ENCODE measurements at places on chromosomes 7 and 10.

GRCh38 chr10:110985497-110986275 lies 66.3 kb downstream of the SHOC2 start:
- DNase-seq = no peak

DNA sequence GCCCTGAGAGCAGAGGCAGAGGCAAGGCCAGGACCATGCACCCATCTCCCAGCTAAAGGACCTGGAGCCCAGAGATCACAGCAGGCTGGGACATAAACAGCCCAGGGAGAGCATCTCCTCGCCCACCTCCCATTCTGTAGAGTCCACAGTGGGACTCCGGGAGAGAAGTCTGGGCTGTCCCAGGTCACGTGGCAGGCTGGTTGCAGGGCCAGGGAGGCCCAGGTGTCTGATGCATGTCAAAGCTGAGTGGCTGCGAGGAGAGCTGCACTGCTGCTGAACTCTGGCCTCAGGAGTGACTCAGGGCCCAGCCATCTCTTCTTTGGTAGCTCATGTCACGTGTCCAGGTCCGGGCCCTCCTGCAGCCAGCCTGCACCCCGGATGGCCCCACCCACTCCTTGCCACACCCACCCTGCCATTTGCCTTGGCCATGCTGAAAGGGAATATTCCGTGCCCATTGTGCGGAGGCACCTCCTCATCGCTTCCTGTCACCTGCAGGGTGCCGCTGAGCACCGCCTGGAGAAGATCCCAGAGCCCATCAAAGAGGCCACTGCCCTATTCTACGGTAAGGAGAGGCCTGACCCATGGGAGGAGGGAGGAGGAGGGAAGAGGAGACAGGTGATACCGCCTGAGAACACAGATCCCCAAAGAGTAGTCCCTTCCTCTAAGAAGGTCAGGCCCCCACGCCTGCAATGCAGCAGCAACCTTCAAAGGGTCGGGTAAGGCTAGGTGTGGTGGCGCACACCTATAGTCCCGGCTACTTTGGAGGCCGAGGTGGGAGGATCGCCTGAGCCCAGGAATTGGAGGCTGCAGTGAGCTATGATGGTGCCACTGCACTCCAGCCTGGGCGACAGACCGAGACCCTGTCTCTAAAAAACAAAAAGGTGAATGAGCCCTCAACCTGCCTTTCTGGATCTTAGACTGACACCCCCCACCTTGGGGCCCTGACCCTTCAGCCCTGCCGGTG lies 12.6 kb upstream of the SH2B2 start:
- no peak for DNase-seq

DNA sequence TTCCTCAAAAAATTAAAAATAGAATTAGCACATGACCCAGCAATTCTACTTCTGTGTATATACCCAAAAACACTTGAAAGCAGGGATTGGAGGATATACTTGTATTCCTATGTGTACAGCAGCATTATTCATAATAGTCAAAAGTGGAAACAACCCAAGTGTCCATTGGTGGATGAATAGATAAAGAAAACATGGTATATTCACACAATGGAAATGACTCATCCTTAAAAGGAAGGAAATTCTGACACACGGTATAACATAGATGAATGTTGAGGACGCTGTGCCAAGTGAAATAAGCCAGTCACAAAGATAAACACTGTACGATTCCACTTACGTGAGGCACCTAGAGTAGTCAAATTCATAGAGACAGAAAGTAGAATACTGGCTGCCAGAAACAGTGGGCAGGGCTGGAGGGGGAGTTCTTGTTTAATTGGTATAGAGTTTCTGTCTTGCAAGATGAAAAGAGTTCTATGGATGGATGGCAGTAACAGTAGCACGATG lies 26.6 kb upstream of the KAT6B start:
- DNase-seq = no peak

DNA sequence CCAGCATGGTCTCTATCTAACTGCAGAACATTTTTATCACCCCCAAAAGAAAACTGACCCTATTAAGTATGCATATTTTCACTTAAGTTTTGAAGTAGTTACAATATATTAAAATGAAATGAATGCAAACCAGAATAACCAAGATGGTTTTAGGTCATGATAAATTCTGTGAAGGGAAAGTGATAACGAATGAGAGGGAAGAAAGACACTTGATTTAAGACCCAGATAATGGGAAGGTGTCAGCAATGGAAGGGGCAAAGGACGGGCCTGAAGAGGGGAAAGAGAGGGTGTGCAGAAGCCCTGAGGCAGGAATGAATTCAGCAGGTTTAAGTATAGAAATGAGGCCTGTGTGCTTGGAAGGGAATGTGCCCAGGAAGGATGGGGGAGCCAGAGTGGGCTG lies 61.1 kb upstream of the IGFBP3 start:
- DNase-seq = no peak

DNA sequence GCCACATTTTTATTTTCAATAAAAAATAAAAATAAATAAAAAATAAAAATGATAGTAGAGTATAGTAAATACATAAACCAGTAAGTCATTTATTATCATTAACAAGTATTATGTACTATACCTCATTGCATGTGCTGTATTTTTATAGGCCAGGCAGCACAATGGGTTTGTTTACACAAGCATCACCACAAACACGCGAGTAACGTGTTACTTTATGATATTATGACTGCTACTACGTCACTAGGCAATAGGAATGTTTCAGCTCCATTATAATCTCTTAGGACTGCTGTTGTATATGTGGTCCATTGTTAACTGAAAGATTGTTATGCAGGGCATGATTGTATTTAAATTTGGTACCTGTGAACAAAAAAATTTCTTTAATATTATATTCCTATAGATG lies 20.8 kb upstream of the SDHAF3 start:
- DNase-seq = no peak

GRCh38 chr7:131252976-131253375 lies 74.7 kb upstream of the MKLN1 start:
- DNase-seq = no peak

DNA sequence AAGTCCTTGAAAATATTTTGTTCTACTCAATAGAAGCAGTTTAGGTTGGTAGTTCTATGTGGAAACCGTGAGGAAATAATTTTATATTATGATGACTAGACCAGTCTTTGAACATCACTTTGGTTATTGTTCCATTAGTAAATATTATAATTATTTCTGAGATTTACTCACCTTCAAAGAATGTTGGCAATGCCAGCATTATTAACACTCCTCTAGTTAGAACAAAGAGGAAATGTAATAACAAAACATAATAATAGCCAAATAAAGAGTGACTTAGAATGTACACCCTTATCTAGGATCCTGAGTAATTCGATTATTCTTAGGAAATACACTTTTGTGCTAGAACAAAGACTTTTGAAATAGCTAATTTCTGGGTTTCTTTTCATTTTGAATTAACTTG lies 121.1 kb downstream of the CFTR start:
- no peak for DNase-seq

GRCh38 chr10:131172433-131172832 lies 139.1 kb downstream of the TCERG1L start:
- DNase-seq = no peak

DNA sequence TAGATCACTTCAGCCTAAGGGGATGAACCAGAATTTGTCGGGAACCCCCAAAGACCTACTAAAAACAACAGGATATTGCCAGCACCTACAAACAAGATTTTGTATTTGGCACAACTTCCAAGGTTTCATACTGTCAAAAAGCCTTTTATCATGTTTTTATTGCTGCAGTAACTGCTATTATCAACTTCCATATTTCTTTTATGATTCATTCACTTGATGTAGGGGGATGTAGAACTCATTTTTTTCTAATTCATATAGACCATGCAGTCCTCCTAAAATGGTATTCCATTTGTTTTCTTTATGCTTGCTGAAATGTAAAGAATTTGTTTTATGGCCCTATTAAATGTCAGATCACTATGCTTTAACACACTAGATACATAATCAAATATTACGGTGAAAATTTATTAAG lies 30.0 kb upstream of the WNT16 start:
- no peak for DNase-seq

GRCh38 chr10:5499493-5500140 lies at the start of gene CALML5:
Gene CALML5, minus strand, starts transcription at chr10:5499570. Its CDS starts 132 bp downstream, at chr10:5499438.
- DNase-seq = no peak

GRCh38 chr10:69571618-69572158 lies 1.5 kb downstream of the NEUROG3 start:
- DNase-seq = no peak

- no peak for DNase-seq
Observed at GRCh38 chr10:71854031-71854430, 3.0 kb upstream of the PSAP start.

- no peak for DNase-seq
Observed at GRCh38 chr7:44093102-44093641, 10.8 kb upstream of the POLM start.

DNA sequence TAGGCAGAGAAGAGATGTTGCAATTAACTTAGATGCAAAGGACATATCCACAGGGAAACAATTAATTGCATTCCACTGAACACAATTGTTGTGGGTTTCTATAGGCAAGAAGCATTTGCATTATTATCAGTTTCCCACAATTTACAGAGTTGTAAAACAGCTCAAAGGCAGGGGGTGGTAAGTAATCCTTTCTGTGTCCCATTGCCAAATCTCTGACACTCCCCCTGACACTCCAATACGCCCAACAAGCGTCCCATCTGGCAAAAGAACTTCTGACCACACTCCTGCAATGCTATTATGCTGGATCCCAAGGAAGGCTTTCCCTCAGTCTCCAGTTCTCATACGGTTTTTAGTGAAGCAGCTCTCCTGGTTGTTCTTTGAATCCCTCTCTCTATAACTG lies 179.8 kb downstream of the CXCL12 start:
- no peak for DNase-seq

- no peak for DNase-seq
Observed at GRCh38 chr10:15238555-15239335, 70.3 kb upstream of the NMT2 start.

- DNase-seq = no peak
Observed at GRCh38 chr10:103147645-103148044, 45.4 kb downstream of the NT5C2 start.

- DNase-seq = no peak
Observed at GRCh38 chr7:241513-241912, 48.5 kb upstream of the FOXL3 start.

- no peak for DNase-seq
Observed at GRCh38 chr7:132485136-132485535, 91.1 kb downstream of the PLXNA4 start.

- no peak for DNase-seq
Observed at GRCh38 chr7:88401009-88401623, 94.4 kb upstream of the STEAP4 start.

GRCh38 chr10:116653885-116654284 lies 33.1 kb downstream of the PNLIPRP2 start:
- no peak for DNase-seq

DNA sequence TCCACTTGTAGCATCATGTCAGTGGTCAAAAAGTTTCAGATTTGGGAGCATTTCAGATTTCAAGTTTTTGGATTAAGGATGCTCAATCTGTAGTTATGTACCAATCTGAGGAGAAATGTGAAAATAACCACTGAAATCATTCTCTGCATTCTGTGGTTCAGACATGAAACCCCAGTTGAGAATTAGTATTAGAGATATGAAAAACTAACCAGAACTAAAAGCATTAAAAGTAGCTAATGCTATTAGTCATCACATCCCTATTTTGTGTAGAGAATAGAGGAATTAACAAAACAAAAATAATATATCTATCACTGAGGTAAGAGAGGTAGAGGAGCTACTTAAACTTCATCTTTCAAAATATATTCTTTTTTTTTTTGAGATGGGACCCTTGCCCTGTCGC lies 28.0 kb downstream of the MICU1 start:
- no peak for DNase-seq

- no peak for DNase-seq
Observed at GRCh38 chr10:63563623-63564022, 42.4 kb downstream of the REEP3 start.

DNA sequence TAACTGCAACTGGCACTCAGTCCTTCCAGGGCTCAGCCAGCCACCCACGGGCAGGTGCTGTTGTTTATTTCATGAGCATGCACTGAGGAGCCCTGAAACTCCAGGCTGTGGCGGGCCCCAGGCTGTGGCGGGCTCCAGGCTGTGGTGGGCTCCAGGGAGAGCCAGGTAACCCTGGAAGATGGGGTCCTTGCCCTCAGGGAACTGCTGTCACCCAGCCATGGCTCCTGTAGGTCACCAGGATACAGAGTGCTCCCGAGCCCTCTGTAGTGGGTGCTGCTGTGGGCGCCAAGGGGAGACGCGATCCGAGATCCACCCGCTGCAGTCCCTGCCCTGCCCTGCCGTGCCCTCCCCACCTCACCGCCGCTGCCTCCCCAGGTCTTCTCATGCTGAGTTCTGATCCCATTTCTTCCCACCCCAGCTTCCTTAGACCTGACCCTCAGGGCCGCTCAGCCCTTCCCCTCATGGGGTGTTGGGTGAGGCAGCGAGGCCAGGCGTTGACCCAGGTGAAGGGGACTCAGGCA lies 29.6 kb downstream of the LRRC27 start:
- DNase-seq = no peak

DNA sequence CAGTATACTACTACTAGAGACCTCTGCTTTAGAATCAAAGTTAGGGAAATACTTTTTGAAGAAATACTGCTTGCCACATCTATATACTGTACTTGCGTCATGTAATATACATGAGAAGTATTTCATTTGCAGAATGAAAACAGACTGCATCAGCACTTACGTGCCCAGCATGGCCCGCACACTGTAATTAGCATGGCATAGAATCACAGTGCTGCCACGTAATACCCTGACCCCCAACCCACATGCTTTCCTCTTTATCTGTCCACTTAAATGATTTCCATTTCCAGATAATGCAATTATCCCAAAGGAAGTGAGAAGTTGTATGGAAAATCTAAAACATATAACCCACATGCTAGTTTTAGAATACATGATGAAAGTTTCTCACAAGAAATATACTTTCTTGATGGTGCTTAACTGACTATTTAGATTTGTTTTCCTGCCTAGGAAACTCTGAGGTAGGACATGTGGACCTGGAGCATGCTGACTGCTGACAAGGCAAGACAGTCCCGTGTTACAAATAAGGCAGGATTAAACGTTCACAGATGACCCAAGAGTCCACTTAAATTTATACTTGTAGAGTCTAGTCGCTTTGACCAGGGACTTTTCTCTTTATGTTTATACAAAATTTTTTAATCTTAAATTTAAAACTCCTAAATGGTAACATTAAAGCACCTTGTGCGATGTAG lies 12.6 kb downstream of the USP6NL start:
- no peak for DNase-seq

GRCh38 chr10:74118804-74119203 lies 31.8 kb downstream of the AP3M1 start:
- no peak for DNase-seq

DNA sequence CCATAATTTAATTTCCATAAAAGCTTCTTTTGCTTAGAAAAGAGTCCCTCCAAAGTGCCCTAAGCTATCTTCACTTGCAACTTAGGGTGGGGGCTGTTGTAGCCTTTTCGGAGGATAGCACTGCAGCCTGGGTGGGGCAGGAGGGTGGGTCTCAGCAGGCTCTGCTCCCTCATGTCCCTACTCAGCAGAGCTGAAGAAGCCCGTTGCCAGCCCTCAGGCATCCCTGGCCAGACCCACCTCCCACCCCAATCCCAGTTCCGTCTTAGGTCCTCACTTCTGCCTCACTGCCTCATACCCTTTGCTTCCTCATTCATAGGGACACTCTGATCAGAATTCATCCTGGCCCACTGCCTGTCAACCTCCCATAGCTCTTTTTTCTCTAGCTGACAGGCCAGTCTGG lies 99.8 kb upstream of the ZMIZ1 start:
- DNase-seq = no peak

GRCh38 chr10:49040601-49041000 lies 74.7 kb downstream of the VSTM4 start:
- no peak for DNase-seq
